Hair follicle dermal papilla cell (primary cell): ENCODE measurements at places on chromosomes 6 and 20. TPM values are rescaled to one million over a fixed set of nuclear protein-coding genes. Genes with fewer than 3 reads are reported as not detected.

Gene SLC32A1
- total RNA-seq: not detected in 2 replicates

Gene ZSCAN12
- total RNA-seq: 6.7 and 7.2 TPM in 2 replicates

Gene GLP1R
- not detected in 2 replicates for total RNA-seq

Gene VSX1
- total RNA-seq: not detected in 2 replicates

Gene TGM3
- total RNA-seq: not detected in 2 replicates

Gene FOXF2
- total RNA-seq: 0.24 and 0.81 TPM in 2 replicates

Gene FOXQ1
- 0.24 and 1.5 TPM in 2 replicates for total RNA-seq

Gene PRSS35
- total RNA-seq: 0.81 and 1.3 TPM in 2 replicates

Gene FAM110A
- 2.6 and 2.8 TPM in 2 replicates for total RNA-seq

Gene VARS2
- total RNA-seq: 21.7 and 24.8 TPM in 2 replicates

Gene PPP1R3D
- total RNA-seq: 10.5 and 12.0 TPM in 2 replicates

Gene ESR1
- 4.0 and 4.1 TPM in 2 replicates for total RNA-seq

Gene ADGRF4
- total RNA-seq: not detected in 2 replicates

Gene LY6G6D
- total RNA-seq: not detected in 2 replicates

Gene CST9
- not detected in 2 replicates for total RNA-seq

Gene FAM209B
- 0.36 TPM in 1 of 2 replicates, not detected in the other for total RNA-seq

Gene BIRC7
- not detected in 2 replicates for total RNA-seq

Gene TFAP2A
- 8.5 and 9.7 TPM in 2 replicates for total RNA-seq

Gene MAD2L1BP
- total RNA-seq: 20.6 and 26.9 TPM in 2 replicates

Gene TMC2
- total RNA-seq: not detected in 2 replicates

Gene LCA5
- total RNA-seq: 5.3 and 5.4 TPM in 2 replicates

Gene SESN1
- total RNA-seq: 16.2 and 18.2 TPM in 2 replicates

Gene SLC22A16
- 0.12 TPM in 1 of 2 replicates, not detected in the other for total RNA-seq

Gene ARMH2
- total RNA-seq: not detected in 2 replicates

Gene LRRN4
- total RNA-seq: 0.12 and 0.16 TPM in 2 replicates

Gene ME1
- total RNA-seq: 28.7 and 31.9 TPM in 2 replicates

Gene MYL9
- 111 and 160 TPM in 2 replicates for total RNA-seq

Gene GPR63
- 1.2 and 1.9 TPM in 2 replicates for total RNA-seq

Gene PXDC1
- total RNA-seq: 149 and 150 TPM in 2 replicates

Gene RGS19
- 12.7 and 14.5 TPM in 2 replicates for total RNA-seq

Gene ADGRB3
- total RNA-seq: 0.61 and 2.1 TPM in 2 replicates

Gene RSPO3
- 13.6 and 14.9 TPM in 2 replicates for total RNA-seq

Gene CNKSR3
- total RNA-seq: 7.7 and 7.8 TPM in 2 replicates

Gene APMAP
- 48.1 and 52.6 TPM in 2 replicates for total RNA-seq

Gene DEFB125
- total RNA-seq: not detected in 2 replicates

Gene TFAP2B
- not detected in 2 replicates for total RNA-seq

Gene PROKR2
- not detected in 2 replicates for total RNA-seq

Gene COL9A3
- total RNA-seq: 0.24 TPM in 1 of 2 replicates, not detected in the other

Gene CYP21A2
- 0.12 TPM in 1 of 2 replicates, not detected in the other for total RNA-seq

Gene MCCD1
- not detected in 2 replicates for total RNA-seq

Gene FKBP1C
- 0.24 and 1.1 TPM in 2 replicates for total RNA-seq

Gene SLC22A23
- total RNA-seq: 10.7 and 20.4 TPM in 2 replicates

Gene PNLDC1
- total RNA-seq: 0.81 and 1.2 TPM in 2 replicates

Gene PRELID3B
- 57.1 and 59.6 TPM in 2 replicates for total RNA-seq
